ENCODE measurements at places on chromosomes 1 and 21. TPM values are rescaled to one million over a fixed set of nuclear protein-coding genes. Genes with fewer than 3 reads are reported as not detected.
A peak's percentile ranks its signal among the peaks of the same experiment; 100 is the strongest.

Gene CD244
- total RNA-seq = 0.24 TPM

- no peak for DNase-seq
Observed at GRCh38 chr1:25760122-25760719, 39.8 kb upstream of the SELENON start.

Gene RIMS3
- 0.67 TPM for total RNA-seq

DNA sequence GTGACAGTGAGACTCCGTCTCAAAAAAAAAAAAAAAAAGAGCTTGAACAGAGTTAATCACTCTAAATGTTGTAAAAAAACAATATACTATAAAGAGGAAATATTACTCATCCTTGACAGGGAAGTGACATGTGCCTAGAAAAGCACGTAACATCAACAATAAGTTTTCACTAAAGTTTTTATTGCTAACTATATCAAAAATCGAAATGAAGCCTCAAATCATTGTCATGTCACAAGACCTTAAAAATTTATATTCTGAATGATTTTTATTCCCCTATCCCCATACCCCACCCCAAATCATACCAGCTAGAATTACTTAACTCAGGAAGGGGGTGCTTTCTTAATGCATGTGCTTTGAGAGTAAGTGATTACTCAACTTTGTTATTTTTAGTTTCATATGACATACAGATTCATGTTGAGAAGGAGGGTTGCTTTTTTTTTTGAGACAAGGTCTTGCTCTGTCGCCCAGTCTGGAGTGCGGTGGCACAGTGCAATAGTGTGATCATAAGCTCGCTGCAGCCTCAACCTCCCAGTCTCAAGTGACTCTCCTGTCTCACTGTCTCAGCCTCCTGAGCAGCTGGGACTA is 53.6 kb upstream of the MUTYH start:
- DNase-seq = no peak

GRCh38 chr1:224380003-224380402 is 23.3 kb downstream of the CNIH4 start:
- no peak for DNase-seq

DNA sequence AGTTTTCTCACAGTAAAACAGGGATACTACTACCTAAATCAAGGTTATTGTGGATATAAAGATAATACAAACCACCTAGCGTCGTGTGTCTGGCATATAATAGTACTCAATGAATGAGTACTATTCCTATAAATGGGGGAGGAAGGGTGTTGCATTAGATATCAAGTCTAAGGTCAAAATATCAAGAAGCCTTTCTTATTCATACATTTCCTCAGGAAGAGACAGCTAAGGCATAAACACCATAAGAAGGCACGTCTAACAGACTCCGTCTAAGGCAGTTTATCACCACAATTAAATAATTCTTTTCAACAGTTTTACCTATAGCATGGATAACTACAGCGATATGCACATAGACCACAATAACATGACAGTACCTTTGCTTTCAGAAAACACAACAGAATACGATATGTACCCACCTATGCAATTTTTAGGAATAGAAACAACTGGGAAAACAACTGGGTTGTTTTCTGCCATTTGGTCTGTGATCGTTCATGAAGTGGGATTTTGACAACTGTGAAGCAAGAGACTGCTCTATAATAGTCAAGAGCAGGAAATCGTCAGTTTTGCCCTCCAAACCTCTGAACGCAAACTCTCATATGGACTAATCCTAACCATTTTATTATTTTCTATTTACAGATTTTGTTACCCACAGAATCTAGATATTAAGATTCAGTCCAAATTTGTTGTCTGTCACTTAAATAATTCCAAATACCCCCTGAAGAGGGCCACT is 53.1 kb downstream of the HNRNPR start:
- no peak for DNase-seq

Gene ADGRL4
- 23.5 TPM for total RNA-seq

Gene SLC25A34
- 2.9 TPM for total RNA-seq

GRCh38 chr1:158080066-158080465 is 86.6 kb downstream of the KIRREL1 start:
- DNase-seq = no peak

DNA sequence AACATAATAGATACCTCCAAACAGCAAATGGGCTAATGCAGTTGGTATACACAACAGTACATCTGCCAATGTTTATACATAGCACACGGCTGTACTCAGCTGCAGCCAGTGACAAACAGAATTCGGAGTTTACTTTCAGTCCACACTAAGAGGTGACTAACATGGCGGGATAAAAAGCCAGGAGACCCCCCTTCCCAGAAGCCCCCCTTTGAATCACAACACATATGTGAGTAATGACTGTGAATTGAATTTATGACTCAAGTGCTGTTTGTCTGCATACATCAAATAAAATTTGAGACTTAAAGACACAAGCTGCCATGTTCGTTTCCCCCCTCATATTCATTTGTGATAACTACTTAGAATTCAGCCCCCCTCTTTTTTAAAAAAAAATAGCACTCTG is 113.2 kb downstream of the RUNX1 start:
- no peak for DNase-seq

DNA sequence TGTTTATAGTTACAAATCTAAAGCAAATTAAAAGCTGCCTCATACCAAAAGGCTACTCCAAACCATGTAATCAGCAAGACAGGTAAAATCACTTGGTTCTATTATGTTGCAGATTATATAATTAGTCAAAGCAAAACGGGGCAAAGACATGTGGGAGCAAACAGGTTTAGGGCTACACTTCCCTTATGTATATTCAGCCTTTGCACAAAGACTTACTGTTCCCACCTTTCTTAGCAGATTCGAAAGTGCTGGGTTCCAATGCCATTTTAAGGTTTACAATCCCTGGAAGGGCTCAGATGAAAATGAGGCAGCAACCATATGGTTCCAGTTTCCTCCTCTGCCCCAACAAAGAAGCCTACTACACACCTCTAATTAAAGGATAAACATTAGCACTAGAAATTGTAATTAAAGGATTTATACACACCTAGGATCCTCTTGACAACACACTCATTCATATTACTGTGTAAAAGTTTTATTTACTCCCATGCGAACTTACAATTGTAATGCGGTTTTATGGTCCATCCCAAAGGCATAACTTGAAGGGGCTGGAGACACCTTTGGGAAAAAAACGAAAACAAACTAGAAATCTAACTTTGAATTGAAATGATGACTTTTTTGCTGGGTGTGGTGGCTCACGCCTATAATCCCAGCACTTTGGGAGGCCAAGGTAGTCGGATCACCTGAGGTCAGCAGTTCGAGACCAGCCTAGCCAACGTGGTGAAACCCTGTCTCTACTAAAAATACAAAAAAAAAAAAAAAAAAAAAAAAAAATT is 117.3 kb upstream of the PKN2 start:
- no peak for DNase-seq

GRCh38 chr1:3727042-3727824 is 25.0 kb upstream of the CCDC27 start:
- DNase-seq = no peak

- no peak for DNase-seq
Observed at GRCh38 chr1:116751146-116751545, 3.1 kb upstream of the CD2 start.

- no peak for DNase-seq
Observed at GRCh38 chr1:85935234-85935633, 221.3 kb downstream of the COL24A1 start.

GRCh38 chr1:72397786-72398185 is 115.4 kb upstream of the NEGR1 start:
- DNase-seq = no peak

DNA sequence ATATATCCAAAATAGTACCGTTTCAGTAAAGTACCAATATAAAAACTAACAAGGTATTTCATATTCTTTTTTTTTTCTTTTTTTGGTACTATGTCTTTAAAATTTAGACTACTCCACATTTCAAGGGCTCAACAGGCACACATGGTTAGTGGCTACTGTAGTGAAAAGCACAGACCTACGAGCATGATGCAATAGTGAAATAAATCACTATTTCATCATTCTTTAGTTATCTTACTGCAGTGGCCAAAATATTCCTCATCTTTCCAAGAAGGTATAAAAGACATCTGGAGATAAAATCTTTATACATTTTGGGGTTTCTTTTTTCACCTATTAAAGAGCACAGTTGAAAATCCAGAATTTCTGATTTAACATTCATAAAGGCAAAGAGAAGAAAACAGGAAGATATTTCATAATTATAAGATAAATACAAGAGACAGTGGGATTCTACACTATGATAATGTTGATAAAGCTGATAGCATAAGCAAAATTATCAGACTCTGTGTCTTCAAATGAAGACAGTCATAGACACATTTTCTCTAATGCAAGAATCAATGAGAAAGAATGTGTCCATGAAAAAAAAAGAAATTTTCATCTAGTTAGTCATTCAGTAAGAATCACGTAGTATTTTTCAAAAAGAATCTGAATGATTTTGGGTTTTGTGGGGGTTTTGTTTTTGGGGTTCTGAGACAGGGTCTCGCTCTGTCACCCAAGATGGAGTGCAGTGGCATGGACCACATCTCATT is 41.9 kb downstream of the CEP170 start:
- no peak for DNase-seq

Gene TNFRSF8
- 1.4 TPM for total RNA-seq

DNA sequence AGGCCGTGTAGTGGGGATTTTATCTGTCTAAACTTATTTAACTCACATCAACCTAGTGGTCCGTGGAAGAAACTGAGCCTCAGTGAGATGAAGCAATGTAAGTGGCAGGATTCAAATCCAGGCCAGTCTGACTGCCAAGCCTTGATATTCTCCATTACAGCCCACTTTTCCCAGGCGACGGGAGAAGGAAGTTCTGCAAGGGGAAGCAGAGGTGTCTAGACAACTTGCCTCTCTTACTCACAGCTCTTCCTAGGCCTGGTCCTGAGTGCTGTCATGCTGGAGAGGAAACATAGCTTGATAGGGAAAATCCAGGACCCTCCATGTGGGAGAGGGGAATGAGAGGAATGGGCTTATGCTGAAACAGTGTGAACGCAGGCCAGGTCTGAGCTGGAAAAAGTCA is 9.1 kb downstream of the CTSE start:
- no peak for DNase-seq

Gene KRTAP27-1
- not detected for total RNA-seq

Gene OR2T35
- not detected for total RNA-seq

GRCh38 chr1:198599749-198600148 is 39.1 kb upstream of the PTPRC start:
- DNase-seq = no peak

DNA sequence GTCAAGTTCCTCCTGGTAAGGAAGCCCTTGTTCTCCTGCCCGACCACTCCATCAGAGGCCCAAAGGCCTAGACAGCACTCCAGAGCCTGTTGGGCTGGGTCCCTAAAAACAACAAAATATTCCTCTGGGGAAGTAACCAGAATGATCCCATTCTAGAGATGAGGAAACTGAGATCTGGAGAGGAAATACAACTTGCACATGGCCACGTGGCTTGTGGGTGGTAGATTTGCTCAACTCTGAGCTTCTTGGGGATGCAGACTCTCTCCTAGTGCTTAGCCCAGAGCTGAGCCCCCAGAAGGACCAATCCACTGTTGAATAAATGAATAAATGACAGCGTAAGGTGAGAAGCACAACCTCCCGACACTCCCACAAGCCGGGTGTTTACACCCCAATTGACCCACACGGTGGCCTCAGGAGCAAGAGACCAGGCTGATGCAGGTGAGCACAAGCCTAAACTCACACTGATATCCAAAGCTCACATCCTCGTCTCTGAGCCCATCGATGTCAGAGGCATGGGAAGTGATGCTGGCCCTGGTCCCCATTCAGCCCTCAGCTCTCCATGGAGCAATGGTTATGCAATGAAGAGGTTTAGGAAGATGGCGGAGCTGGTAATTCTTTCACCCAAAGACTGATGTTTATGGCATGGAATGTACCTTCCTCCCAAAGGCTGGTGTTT is 172.5 kb upstream of the EDN2 start:
- peak; percentile 49 for DNase-seq

DNA sequence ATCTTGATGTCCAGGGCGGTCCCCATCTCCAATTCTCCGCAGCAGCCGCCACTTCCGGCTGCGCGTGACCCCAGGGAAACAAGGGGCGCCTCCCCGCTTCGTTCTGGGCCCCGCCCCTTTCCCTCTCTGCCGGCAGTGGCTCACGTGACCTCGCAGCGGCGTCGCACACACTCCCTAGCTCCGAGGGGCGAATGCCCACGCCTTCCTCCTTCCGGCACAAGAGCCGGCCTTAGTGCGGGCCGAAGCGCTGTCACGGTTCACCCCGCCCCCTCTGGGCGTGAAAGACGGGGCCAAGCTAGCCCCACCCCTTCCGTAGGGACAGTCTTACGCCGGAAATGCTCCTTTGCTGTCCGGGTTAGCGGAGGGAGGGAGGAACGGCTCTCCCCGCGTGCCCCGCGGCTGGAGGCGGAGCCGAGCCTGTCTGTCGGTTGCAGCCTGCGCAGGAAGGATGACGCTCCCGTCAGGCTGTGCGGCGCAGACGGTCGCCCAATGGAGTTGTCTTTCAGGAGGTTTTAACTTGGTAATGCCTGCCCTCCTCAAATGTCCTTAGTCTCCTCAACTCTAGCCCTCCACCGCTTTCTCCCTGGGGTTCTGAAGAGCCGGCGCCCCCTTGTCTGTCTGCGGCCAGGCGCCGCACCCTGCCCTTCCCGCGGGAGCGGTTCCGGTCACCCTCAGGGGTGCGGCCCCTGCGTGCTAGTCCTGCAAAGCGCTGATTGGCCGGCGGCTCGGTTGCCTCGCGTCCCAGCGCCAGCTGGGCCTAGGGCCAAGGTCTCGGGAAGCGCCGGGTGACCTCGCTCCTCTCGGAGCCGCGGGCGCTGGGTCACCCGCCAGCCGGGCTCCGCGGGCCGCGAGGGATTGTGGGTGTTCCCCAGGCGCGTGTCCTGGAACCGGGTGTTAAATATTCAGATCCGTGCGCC is at the start of gene VPS26C:
Gene VPS26C, minus strand, starts transcription at position 66 of the 917 bp plus-strand sequence. Its CDS starts 40 bp downstream, at position 26.
- peak; percentile 99 for DNase-seq

Gene PDZK1IP1
- not detected for total RNA-seq

Gene CD84
- 2.4 TPM for total RNA-seq

GRCh38 chr1:101365878-101366277 is 129.1 kb downstream of the S1PR1 start:
- no peak for DNase-seq

Gene LMOD1
- 9.6 TPM for total RNA-seq

Gene TDRD5
- total RNA-seq = not detected

DNA sequence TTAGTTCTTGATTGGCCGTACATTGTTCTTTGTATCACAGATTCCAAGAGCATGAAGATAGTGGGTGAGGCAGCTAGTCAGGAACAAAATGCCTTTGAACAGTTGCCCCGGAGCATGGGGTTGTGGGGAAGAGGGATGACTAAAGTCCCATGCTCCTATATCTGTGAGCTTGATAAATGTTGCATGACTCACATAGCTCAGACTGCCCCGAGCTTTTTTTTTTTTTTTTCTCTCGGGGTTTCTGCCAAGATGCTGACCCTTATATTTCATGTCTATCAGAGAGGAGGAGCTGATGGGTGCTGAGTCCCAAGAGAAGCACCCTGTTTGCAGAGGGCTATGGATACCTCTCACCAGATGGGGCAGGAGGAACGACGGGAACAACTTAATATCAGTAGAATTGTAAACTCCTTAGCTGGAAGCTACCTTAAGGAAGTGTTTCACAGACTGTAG is 40.6 kb downstream of the SRRM1 start:
- DNase-seq = no peak

DNA sequence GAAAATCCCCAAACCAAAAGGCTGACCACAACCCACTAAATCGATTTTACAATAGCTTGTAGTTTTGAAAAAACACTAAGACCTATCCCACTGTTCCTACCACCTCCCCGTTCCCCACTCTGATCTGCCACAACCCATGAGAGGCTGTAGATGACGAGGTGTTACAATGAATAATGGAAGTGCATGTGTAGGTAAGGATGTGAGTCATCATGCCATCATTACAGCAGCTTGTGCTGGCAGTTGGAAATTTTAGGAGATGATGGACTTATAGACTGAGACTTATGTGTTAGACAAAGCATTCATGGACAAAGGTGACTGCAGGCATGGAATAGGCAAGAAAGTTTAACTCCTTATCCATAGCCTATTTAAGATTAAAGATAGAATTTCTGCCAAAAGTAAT is 184.7 kb upstream of the CACYBP start:
- DNase-seq = no peak

Data from cardiac septum (tissue), 1 donor.